ENCODE measurements at places on chromosomes 2 and 18. TPM values are rescaled to one million over a fixed set of nuclear protein-coding genes. Genes with fewer than 3 reads are reported as not detected.

DNA sequence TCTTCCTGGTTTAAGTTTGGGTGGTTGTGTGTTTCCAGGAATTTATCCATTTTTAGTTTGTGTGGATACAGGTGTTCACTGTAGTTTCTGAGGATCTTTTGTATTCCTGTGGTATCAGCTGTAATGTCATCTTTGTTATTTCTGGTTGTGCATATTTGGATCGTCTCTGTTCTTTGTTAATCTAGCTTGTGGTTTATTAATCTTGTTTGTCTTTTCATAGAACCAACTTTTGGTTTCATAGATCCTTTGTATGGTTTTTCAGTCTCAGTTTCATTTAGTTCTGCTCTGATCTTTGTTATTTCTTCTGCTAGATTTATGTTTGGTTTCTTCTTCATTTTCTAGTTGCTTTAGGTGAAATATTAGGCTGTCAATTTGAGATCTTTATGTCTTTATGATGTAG, 202.4 kb upstream of the ZSWIM2 start:
- H3K4me1 ChIP-seq = peaks cover 3% of the 10 kb centered on the region
- H3K27me3 ChIP-seq = no peaks in the 10 kb centered on the region
- no peaks in the 10 kb centered on the region for H3K36me3 ChIP-seq
- H3K27ac ChIP-seq = no peak overlapping the region
- no peak for DNase-seq

KRTCAP3 gene
- 55.5 TPM for polyA plus RNA-seq

- H3K27me3 ChIP-seq = no peaks in the 10 kb centered on the region
- no peak overlapping the region for H3K4me3 ChIP-seq
- no peak for DNase-seq
These were observed 41.5 kb downstream of the SUCLG1 start for GRCh38 chr2:84417453-84418145.

- DNase-seq = no peak
- no peaks in the 10 kb centered on the region for H3K27me3 ChIP-seq
- no peaks in the 10 kb centered on the region for H3K36me3 ChIP-seq
- H3K4me3 ChIP-seq = no peak overlapping the region
These were observed 264.7 kb downstream of the PAX3 start for GRCh38 chr2:222034058-222034457.

NTSR2 gene
- not detected for polyA plus RNA-seq

MEP1B gene
- 0.45 TPM for polyA plus RNA-seq

GAREM1 gene
- 11.8 TPM for polyA plus RNA-seq

GRCh38 chr2:240226672-240227537, 86.4 kb upstream of the OTOS start:
- H3K4me3 ChIP-seq = no peak overlapping the region
- DNase-seq = no peak
- H3K4me1 ChIP-seq = no peaks in the 10 kb centered on the region
- H3K36me3 ChIP-seq = no peaks in the 10 kb centered on the region
- H3K27ac ChIP-seq = no peak overlapping the region
- no peaks in the 10 kb centered on the region for H3K27me3 ChIP-seq

SERPINB13 gene
- not detected for polyA plus RNA-seq

TXNDC2 gene
- 0.03 TPM for polyA plus RNA-seq

SKA1 gene
- 4.3 TPM for polyA plus RNA-seq

DNA sequence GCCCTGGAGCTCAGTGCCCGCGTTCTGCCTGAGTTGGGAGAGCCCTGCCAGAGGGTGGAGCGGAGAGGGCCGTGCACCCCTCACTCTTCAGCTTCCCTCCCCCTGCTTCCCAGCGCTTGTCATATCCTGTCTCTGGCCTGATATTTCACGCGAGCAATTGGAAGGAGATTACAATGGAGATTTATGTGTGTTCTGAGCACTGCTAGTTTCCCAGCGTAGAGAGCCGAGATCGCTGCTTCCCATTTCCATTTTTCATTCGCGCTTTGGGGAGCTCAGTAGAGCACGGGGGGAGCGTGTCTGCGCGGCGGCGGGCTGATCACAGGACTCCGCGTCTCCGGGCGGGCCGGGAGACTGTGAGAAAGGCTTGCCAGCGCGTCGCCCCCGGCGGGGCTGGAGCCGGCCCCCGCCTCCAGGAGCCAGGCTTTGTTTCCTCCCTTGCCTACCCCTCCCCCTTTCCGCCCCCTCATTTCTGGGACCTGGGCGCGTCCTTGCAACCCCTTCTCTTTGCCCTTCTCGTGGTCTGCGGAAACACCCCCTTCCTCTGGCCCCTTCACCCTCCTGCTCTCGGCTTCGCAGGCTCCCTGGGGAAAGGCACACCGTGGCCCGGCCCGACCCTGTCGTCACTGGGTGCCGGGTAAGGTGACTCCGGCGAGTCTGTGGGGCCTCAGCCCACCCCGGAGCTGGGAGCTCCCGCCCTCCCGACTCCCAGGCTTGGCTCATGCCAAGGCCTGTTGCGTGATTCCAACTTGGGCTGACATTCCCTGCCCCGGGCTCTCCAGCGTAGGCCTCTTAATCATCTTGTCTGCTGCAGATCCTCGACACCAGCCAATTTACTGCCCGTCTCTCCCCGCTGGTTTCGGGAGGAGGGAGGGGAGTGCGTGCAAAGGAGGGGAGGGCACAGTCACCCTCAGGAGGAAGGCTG, 5.8 kb downstream of the DLX2 start:
- DNase-seq = no peak
- no peak overlapping the region for H3K4me3 ChIP-seq
- H3K36me3 ChIP-seq = no peaks in the 10 kb centered on the region
- no peak overlapping the region for H3K27ac ChIP-seq
- peaks cover 100% of the 10 kb centered on the region for H3K27me3 ChIP-seq

EVX2 gene
- polyA plus RNA-seq = not detected

DNA sequence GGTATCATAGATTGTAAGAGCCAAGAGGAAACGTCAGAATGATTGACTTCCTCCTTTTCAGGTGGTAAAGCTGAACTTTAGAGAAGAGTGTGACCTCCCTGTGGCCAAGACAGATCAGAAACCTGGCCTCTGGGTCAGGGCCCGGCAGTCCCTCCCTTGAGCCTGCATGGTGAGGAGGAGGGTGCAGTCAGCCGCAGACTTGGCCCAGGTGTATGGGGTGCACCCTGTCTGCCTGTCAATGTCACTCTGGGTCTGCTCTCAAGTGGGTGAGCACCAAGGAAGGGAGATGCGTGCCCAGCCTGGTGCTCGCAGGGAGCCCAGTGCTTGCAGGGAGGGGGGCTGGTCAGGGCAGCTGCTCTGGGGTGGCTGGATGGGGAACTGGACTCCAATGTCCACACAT, 134.4 kb upstream of the SNTG2 start:
- no peaks in the 10 kb centered on the region for H3K36me3 ChIP-seq
- no peak overlapping the region for H3K4me3 ChIP-seq

DNA sequence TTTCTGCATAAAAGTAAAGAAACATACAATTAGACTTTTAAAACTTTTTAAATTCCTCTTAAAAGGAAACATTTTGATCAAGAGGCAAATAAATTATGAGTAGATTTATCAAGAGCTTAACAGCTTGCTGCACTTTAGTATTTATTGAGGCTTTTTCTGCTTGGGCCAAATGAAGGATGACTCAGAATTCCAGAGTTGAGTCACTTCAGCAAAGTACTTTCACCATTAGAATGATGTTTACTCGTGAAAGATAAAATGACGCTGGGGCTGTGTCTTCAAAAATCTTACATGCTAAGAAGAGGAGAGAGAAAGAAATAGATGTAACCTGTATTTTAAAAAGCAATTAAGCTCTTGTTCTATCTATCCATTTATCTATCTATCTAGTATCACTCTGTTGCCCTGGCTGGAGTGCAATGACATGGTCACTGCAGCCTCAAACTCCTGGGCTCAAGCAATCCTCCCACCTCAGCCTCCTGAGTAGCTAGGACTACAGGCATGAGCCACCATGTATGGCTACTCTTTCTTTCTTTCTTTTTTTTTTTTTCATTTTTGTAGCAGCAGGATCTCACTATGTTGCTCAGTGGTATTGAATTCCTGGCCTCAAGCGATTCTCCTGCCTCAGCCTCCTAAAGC, 75.3 kb upstream of the RIOK3 start:
- H3K27ac ChIP-seq = no peak overlapping the region
- H3K27me3 ChIP-seq = no peaks in the 10 kb centered on the region
- DNase-seq = peak; percentile 70
- no peaks in the 10 kb centered on the region for H3K4me1 ChIP-seq

GRCh38 chr2:174729797-174730697, 34.2 kb downstream of the CHRNA1 start:
- peak; percentile 8 for DNase-seq
- H3K27ac ChIP-seq = no peak overlapping the region
- H3K4me1 ChIP-seq = peaks cover 7% of the 10 kb centered on the region
- H3K36me3 ChIP-seq = no peaks in the 10 kb centered on the region
- peak overlapping the region; percentile 17 for H3K4me3 ChIP-seq
- peaks cover 58% of the 10 kb centered on the region for H3K27me3 ChIP-seq

DNA sequence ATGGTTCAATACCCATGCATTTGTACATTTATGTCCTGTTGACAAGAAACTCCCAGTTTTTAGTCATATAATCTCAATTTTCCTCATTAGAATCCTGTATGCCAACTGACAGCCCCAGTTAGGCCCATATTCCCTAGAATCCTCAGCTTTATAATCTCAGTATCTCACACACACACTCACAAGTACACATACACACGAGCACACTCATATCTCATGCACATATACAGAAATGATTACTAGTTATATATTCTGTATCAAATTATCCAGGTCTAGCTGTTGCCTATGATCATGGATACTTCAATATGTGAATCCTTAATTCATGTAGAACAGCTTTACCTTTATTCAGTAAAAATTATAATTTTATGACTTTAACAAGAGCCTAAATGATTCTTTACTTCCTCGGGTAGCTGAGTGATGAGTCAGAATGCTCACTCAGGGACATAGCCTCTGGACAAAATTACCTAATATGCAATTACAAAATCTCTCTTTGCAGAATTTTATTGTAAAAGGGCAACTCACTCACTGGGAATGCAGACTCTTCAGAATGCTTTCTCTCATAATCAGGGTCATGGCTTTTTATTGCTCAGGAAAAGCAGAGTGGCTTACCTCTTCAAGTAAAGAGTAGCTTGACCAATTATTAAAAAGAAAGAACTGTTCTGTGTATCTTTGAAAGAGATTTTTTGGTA, 193.6 kb upstream of the PIK3C3 start:
- DNase-seq = no peak
- H3K27me3 ChIP-seq = no peaks in the 10 kb centered on the region
- H3K4me1 ChIP-seq = no peaks in the 10 kb centered on the region
- H3K4me3 ChIP-seq = no peak overlapping the region
- no peak overlapping the region for H3K27ac ChIP-seq

DNA sequence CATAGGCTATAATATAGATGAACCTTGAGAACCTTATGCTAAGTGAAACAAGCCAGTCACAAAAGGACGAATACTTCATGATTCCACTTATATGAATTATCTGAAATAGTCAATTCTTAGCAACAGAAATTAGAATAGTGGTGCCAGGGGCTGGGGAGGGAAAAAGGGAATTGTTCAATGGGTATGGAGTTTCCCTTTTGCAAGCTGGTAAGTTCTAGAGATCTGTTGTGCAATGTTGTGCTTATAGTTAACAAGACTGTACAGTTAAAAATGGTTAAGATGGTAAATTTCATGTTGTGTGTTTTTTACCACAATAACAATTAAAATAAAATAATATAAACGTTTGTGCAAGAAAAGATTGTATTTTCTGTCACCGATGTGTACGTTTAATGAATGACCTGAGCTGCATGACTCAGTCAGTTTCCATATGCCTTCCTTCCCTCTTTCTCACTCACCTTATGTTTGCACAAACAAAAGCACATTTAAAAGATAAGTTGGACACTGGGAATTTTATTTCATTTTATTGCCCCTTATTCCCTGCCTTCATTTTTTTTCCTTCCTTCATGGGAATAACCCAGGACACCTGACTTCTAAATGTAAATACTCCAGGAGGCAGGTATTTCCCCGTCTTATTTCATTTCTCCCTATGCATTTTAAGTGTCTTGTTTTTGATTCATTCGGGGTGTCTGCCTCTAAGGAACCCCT, 143.7 kb upstream of the TTC39C start:
- H3K27me3 ChIP-seq = no peaks in the 10 kb centered on the region
- H3K4me3 ChIP-seq = no peak overlapping the region
- peak overlapping the region; percentile 80 for H3K27ac ChIP-seq
- DNase-seq = no peak

DNA sequence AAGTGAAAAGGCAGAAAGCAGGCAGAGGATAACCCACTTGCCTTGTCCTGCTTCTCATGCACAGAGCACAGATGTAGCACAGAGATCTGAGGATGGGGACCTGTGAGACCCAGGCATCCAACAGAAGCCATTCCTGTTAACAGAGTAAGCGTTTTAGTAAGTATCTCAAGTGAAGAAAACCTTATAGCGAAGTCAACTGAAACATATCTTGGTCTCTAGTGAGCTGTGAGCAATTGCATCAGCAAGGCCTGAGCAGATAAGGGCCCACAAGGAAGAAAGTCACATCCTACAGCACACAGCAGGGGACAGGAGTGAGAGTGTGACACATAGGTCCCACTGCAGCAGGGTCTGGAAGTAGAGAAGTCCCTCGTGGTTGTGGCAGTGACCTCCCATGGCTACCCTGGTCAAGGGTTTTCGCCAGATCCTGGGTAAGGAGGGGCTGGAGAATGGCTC, 248.7 kb upstream of the TNP1 start:
- no peak overlapping the region for H3K4me3 ChIP-seq
- no peak for DNase-seq
- no peaks in the 10 kb centered on the region for H3K36me3 ChIP-seq
- no peaks in the 10 kb centered on the region for H3K27me3 ChIP-seq

TMEM163 gene
- polyA plus RNA-seq = 0.39 TPM

SCN7A gene
- polyA plus RNA-seq = 6.7 TPM

DSG1 gene
- polyA plus RNA-seq = 0.19 TPM

LHCGR gene
- polyA plus RNA-seq = 0.03 TPM

BIN1 gene
- polyA plus RNA-seq = 50.0 TPM

DNA sequence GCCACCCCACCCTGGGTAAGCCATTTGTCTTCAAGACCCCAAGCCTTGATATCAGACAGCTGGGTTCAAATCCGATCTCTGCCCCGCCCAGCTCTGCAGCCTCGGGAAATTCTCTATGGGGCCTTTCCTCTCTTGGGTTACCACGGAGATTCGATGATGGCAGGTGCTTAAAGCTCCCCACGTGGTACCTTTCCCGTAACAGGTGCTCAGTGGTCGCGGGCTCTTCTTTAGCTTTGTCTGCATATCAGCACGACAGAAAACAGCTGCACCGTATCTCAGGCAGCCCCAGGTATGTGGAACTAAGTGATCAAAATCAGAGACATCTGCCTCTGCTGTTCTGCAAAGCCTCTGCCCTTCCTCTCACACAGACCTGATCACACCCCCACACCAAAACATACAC, 37.4 kb downstream of the TTC32 start:
- no peak overlapping the region for H3K4me3 ChIP-seq
- H3K4me1 ChIP-seq = peaks cover 11% of the 10 kb centered on the region
- no peak overlapping the region for H3K27ac ChIP-seq
- H3K27me3 ChIP-seq = no peaks in the 10 kb centered on the region
- no peaks in the 10 kb centered on the region for H3K36me3 ChIP-seq

- DNase-seq = peak; percentile 59
- no peaks in the 10 kb centered on the region for H3K27me3 ChIP-seq
- H3K36me3 ChIP-seq = no peaks in the 10 kb centered on the region
- no peak overlapping the region for H3K4me3 ChIP-seq
- H3K27ac ChIP-seq = no peak overlapping the region
- H3K4me1 ChIP-seq = peaks cover 9% of the 10 kb centered on the region
These were observed 8.8 kb downstream of the RTP5 start for GRCh38 chr2:241877989-241878970.

C1D gene
- 42.1 TPM for polyA plus RNA-seq

GRCh38 chr18:9612977-9613376, 1.4 kb downstream of the PPP4R1 start:
- H3K36me3 ChIP-seq = peaks cover 9% of the 10 kb centered on the region
- no peaks in the 10 kb centered on the region for H3K27me3 ChIP-seq
- peaks cover 11% of the 10 kb centered on the region for H3K4me1 ChIP-seq
- no peak overlapping the region for H3K27ac ChIP-seq
- DNase-seq = no peak
- H3K4me3 ChIP-seq = peak overlapping the region; percentile 74
